Activated CD4-positive, alpha-beta T cell treated with anti-CD3 and anti-CD28 coated beads for 1 hour (primary cell): ENCODE measurements at places on chromosomes 7 and 10.

- DNase-seq = no peak
Observed at GRCh38 chr7:101636822-101637623, 7.9 kb upstream of the MYL10 start.

GRCh38 chr10:122639801-122640200 lies 59.8 kb downstream of the C10orf120 start:
- DNase-seq = no peak

- no peak for DNase-seq
Observed at GRCh38 chr7:74033372-74034311, 5.7 kb downstream of the ELN start.

GRCh38 chr7:106034383-106034782 lies 71.3 kb downstream of the CDHR3 start:
- DNase-seq = no peak

GRCh38 chr7:131945313-131945911 lies 389.0 kb upstream of the PODXL start:
- DNase-seq = no peak

DNA sequence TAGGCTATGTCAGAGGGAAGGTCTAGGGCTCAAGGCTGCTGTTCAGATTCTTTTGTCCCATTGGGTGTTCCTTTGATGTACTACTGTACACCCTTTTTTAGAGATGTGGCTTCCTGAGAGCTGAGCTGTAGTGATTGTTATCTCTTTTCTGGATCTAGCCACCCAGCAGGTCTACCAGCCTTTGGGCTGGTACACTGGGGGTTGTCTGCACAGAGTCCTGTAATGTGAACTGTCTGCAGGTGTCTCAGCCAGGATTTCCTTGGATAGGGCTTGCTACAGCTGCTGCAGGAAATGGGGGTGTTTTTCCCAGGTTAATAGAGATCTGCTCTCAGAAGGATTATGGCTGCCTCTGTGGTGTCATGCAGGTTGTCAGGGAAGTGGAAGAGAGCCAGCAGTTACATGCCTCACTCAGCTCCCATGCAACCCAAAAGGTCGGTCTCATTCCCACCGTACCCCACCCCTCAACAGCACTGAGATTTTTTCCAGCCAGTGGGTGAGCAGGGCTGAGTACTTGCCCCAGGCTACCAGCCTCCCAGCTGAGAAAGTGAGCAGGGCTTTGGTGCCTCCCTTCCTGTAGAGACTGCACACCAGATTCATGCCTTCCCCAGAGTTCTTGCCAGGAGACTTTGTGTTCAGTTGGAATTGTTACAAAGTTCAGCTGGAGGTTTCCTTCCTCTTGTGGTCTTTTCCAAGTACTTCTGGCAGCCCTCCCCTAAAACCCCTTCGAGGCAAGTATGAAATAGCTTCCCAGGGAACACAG lies 63.3 kb downstream of the ZNF107 start:
- DNase-seq = no peak

DNA sequence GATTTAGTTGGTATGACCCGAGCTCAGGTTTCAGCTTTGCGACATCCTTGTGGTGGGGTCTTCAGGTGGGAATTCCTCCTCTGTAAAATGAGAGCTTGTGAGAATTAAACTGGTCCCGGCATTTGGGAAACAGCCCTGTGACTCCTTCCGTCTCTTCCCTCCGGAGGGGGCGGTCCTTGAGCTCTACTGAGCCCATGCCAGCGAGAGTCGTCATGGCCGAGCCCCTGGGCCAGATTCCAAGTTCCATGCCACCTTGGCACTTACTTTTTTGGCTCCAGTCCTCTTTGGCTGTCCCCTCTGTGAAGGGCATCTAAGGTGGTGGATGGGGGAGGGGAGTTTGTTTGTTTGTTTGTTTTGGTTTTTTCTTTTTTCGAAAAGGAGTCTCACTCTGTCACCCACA lies 47.6 kb downstream of the GTF2IRD1 start:
- no peak for DNase-seq

DNA sequence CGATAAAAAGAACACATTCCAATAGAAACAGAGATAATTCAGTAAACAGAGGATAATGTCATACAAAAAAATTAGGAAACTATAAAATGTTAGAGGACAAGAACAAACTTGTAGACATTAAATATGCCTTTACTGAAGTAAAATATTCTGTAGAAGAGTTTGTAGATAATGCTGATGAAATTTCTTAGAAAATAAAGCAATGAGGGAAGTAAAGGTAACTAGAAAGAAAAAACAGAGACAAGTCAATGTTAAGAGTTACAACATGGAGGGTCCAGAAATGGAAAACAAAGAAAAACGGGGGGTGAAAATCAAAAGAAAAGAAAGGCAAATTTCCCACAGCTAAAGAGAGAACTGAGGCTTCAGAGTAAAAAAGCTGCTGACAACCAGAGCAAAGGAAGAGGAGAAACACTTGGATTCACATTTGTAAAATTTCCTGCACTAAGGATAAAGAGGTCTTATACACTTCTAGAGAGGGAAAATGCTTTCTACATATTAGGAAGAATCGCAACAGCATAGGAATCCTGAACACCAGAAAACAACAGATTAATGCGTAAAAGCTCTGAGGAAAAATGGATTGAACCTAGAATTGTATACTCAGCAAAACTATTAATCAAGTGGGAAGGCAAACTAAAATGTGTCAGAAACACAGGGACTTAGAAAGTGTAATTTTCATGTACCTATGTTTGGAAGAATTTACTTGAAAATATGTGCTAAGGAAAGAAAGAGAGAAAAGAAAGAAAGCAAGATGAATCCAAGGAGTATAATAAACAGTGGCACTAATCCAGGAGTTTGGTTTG lies 55.0 kb upstream of the AGR3 start:
- DNase-seq = no peak

DNA sequence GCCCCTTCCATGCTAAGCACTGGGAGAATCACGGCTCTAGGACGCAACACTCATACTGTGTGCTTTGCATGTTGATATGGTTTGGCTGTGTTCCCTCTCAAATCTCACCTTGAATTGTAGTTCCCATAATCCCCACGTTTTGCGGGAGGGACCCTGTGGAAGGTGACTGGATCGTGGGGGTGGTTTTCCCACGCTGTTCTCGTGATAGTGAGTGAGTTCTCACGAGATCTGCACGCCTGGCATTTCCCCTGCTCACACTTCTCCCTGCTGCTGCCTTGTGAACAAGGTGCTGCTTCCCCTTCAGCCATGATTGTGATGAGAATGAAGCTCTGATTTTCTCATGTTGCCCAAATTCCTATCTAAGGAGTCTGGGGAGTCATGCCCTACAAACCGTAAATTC lies 53.0 kb upstream of the ADGRA1 start:
- DNase-seq = no peak

GRCh38 chr7:151342811-151343210 lies 1.2 kb downstream of the NUB1 start:
- DNase-seq = no peak

- no peak for DNase-seq
Observed at GRCh38 chr10:49282306-49282705, 16.7 kb upstream of the C10orf71 start.

DNA sequence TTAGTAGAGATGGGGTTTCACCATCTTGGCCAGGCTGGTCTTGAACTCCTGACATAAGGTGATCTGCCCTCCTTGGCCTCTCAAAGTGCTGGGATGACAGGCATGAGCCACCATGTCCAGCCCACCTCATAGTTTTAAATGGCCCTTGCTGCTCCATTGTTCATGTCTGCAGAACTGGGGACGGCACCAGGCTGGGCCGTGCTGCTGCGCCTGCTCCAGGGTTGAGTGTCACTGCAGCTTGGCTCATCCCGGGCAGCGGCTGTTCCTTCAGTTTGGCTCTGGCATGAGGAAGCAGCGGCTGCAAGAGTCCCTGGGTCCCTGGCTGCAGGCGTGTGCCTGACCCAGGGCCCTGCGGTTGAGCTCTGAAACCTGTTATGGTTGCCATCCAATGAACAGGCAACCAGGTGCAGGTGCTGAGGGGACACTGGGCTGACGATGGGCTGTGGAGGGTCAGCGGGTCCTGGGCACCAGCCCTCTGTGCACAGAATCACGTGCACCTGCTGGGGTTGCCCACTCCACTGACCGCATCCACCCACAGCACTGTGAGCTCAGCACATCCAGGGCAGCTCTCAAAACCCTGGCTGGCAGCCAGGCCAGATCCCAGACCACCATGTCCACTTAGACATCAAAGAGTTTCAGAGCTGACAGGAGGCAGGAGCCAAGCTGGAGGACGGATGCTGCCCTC lies 70.2 kb upstream of the PPP2R2D start:
- DNase-seq = no peak

DNA sequence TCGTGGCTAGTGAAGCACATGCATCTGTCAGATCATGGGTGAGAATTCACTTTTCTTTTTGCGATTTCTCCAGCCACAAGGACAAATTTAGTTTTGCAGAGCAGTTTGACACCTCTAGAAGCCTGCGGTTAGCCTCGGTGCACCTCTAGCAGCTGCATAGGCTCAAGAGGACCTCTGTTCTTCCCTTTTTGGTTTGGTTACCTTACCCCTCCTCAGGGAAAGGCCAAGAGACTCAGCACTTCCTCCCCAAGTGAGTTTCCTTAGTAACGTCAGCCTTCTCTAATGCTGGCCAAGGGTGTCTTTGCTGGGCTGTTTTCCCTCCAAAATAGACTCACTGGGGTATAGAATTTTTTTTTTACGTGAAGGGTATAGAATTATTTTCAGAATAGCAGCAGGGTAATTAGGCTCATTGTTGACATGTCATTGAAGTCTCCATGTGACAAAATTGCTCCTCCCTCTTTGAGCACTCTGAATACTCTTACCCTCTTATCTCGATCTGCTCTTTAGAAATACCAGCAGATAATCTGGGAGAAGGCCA lies 97.8 kb downstream of the AUTS2 start:
- no peak for DNase-seq

GRCh38 chr10:29328983-29329382 lies 40.1 kb downstream of the LYZL1 start:
- no peak for DNase-seq

- DNase-seq = no peak
Observed at GRCh38 chr7:71349682-71350481, 217.9 kb downstream of the GALNT17 start.

GRCh38 chr10:48883701-48884100 lies 55.9 kb downstream of the LRRC18 start:
- DNase-seq = no peak
